Natural killer cell (primary cell): ENCODE measurements at places on chromosomes 2 and 18. TPM values are rescaled to one million over a fixed set of nuclear protein-coding genes. Genes with fewer than 3 reads are reported as not detected.
A peak's percentile ranks its signal among the peaks of the same experiment; 100 is the strongest.

GRCh38 chr2:112601754-112602153 is 17.3 kb downstream of the CHCHD5 start:
- no peak overlapping the region for H3K4me3 ChIP-seq
- peaks cover 10% of the 10 kb centered on the region for H3K4me1 ChIP-seq
- H3K27ac ChIP-seq: no peak overlapping the region
- no peaks in the 10 kb centered on the region for H3K27me3 ChIP-seq
- no peak for DNase-seq
- no peaks in the 10 kb centered on the region for H3K36me3 ChIP-seq

GRCh38 chr2:108928660-108929377 is 60.2 kb downstream of the EDAR start:
- H3K27ac ChIP-seq: no peak overlapping the region
- DNase-seq: no peak
- H3K4me3 ChIP-seq: no peak overlapping the region
- no peaks in the 10 kb centered on the region for H3K4me1 ChIP-seq

- no peak for DNase-seq
- peak overlapping the region; percentile 39 for H3K27ac ChIP-seq
- H3K4me3 ChIP-seq: no peak overlapping the region
- no peaks in the 10 kb centered on the region for H3K36me3 ChIP-seq
- H3K4me1 ChIP-seq: peaks cover 45% of the 10 kb centered on the region
These were observed 5.0 kb upstream of the DGKD start for GRCh38 chr2:233349005-233349998.

DNA sequence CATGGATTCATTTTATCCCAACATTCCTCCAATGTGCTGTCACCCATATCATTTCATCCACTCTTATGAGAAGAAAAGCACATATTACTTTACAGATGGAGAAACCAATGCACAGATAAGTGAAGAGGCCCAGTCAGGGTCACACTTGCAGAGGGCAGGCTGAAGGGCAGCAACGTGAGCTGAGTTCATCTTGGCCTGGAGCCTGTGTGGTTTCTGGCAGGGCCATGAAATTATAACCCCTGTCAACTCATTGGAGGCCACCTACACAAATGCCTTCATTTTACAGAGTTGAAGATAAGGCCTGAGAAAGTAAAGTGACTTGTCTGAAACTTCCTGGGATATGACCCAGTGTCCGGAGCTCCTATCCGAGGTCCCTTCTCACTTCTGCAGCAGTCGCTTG is 88.4 kb upstream of the NRP2 start:
- H3K4me3 ChIP-seq: no peak overlapping the region
- no peak overlapping the region for H3K27ac ChIP-seq
- no peaks in the 10 kb centered on the region for H3K27me3 ChIP-seq
- H3K36me3 ChIP-seq: no peaks in the 10 kb centered on the region

GRCh38 chr18:11052800-11053199 is 96.6 kb downstream of the PIEZO2 start:
- H3K27me3 ChIP-seq: no peaks in the 10 kb centered on the region
- no peak overlapping the region for H3K4me3 ChIP-seq
- H3K27ac ChIP-seq: no peak overlapping the region
- DNase-seq: no peak
- H3K36me3 ChIP-seq: no peaks in the 10 kb centered on the region
- no peaks in the 10 kb centered on the region for H3K4me1 ChIP-seq

DNA sequence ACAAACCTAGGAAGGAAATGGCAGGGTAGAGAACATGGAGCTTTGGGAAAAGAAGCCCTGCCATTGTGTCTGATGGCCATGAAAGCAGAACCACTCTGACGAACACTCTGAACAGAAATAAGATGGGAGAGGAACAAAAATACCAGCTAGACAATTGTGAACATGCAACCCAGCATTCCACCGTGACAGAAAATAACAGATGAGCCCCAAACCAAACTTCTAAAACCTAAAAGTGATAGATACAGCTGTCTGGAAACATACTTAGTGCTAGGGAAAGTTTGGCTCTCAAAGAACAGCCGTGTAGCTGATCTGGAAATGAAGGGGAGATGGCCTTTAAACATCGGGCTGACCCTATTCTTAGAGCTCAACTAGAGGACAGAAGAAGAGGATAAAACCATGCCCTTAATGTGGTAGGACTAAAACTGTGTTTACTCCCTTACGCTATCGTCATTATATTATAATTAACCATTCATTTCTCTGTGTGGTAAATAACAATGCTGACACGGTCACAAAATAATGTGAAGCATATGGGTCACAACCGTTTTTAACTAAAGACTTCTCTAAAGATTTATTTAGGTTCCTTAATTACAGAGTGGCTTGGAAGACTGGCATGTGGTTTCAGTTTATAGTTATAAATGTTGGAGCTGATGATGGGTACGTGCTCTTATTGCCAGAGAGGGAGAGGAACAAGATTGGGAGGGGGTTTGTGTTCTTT is 80.6 kb downstream of the MYO1B start:
- no peak for DNase-seq
- H3K4me1 ChIP-seq: peaks cover 6% of the 10 kb centered on the region
- no peaks in the 10 kb centered on the region for H3K36me3 ChIP-seq
- no peak overlapping the region for H3K27ac ChIP-seq

GRCh38 chr2:132766573-132766972 is 96.6 kb upstream of the LYPD1 start:
- no peaks in the 10 kb centered on the region for H3K4me1 ChIP-seq
- no peak for DNase-seq
- H3K27ac ChIP-seq: no peak overlapping the region
- no peaks in the 10 kb centered on the region for H3K27me3 ChIP-seq
- H3K4me3 ChIP-seq: no peak overlapping the region
- no peaks in the 10 kb centered on the region for H3K36me3 ChIP-seq

DNA sequence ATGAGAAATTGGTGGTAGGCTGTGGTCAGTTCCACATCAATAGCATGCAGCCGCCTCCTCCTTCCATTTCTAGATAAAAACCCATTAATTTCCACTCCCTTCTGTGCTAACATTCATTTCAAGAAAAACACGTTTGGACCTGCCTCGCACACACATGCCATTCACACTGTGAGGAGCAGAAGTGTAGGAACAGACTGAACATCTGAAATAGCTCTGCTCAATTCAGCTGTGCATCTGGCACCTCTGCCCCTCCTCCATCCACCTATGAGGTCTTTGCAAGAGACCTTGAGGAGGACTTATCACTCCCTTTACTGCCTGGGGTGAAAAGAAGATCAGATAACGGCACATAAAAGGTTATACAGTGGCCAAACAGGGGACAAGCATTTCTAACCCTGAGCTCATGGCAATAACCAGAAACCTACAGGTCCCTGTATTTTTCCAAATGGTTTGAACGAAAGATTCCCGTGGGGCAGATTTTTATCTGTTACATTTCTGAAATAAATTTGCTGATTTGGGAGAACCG is 30.8 kb upstream of the LRP2 start:
- DNase-seq: no peak
- H3K27me3 ChIP-seq: no peaks in the 10 kb centered on the region
- H3K4me1 ChIP-seq: no peaks in the 10 kb centered on the region
- H3K36me3 ChIP-seq: no peaks in the 10 kb centered on the region
- no peak overlapping the region for H3K27ac ChIP-seq

DNA sequence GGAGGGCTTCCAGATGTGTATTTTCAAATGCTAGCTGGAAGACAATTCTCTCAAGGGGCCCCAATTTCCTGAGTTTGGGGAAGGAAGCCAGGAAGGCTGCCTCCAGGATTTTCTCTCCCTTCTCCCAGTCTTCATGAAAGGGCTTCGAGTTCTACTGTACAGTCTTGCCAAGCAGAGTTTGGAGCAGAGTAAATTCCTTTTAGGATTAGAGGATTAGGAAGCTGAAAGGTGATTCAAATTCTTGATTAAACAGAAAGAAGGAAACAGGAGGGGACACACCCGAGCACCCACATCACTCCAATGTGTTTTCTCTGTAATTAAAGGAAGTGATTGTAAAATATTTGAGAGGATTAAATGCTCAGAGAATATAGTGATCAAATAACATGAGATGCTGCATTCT is 217.8 kb downstream of the SETBP1 start:
- peaks cover 3% of the 10 kb centered on the region for H3K4me1 ChIP-seq
- H3K36me3 ChIP-seq: no peaks in the 10 kb centered on the region
- no peak overlapping the region for H3K4me3 ChIP-seq
- no peaks in the 10 kb centered on the region for H3K27me3 ChIP-seq
- no peak for DNase-seq
- H3K27ac ChIP-seq: no peak overlapping the region

GRCh38 chr2:10350761-10351160 is 48.1 kb downstream of the HPCAL1 start:
- no peak overlapping the region for H3K27ac ChIP-seq
- H3K36me3 ChIP-seq: peaks cover 7% of the 10 kb centered on the region
- H3K4me3 ChIP-seq: no peak overlapping the region
- H3K27me3 ChIP-seq: no peaks in the 10 kb centered on the region

DNA sequence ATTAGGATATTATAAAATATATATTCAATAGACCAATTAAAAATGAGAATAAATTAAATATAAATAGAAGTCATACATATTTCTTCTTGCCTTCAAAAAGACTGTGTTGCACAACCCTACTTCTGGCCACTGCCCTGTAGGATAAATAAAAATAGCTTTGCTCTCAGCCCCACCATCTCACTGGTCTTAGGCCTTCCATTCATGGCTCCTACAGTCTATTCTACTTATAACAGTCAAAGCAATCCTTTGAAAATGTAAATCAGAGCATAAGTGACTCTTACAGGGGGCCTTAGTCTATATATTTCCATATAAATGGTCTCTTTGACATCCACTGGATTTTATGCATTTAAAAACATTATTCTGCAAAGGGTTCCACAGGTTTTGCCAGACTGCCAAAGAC is 72.9 kb downstream of the KLF7 start:
- no peak overlapping the region for H3K27ac ChIP-seq
- no peaks in the 10 kb centered on the region for H3K36me3 ChIP-seq
- no peak for DNase-seq
- H3K4me1 ChIP-seq: peaks cover 5% of the 10 kb centered on the region
- H3K27me3 ChIP-seq: no peaks in the 10 kb centered on the region
- H3K4me3 ChIP-seq: no peak overlapping the region

- DNase-seq: no peak
- peaks cover 3% of the 10 kb centered on the region for H3K4me1 ChIP-seq
- no peak overlapping the region for H3K27ac ChIP-seq
- no peak overlapping the region for H3K4me3 ChIP-seq
These were observed 520.9 kb upstream of the ID2 start for GRCh38 chr2:8160959-8161358.

DNA sequence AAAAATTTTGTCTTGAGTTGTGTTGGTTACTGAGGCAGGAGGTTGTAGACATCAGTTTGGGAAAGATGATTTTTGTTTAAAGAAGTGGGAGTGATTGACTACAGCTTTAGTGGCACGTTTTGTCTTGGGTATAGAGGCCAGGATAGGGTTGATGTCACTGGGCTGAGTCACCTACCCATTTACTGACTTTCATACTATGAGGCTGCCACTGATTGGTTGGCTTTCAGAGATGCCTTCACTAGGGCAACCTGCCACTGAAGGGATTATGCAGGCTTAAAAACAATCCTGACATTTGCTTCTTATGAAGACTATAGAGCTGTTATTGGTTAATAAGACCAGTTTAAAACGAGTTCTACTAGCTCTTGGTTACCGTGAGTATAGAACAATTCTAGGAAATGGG is 479.1 kb downstream of the SOX11 start:
- no peaks in the 10 kb centered on the region for H3K36me3 ChIP-seq
- no peak overlapping the region for H3K4me3 ChIP-seq
- no peaks in the 10 kb centered on the region for H3K27me3 ChIP-seq
- no peak overlapping the region for H3K27ac ChIP-seq

Gene C18orf32
- total RNA-seq: 23.9 TPM

Gene PDE1A
- total RNA-seq: not detected

Gene RHBDD1
- total RNA-seq: 47.7 TPM

Gene SEMA4C
- 65.8 TPM for total RNA-seq

Gene CYP26B1
- not detected for total RNA-seq

Gene CFAP221
- total RNA-seq: not detected

Gene GTF3C2
- 68.7 TPM for total RNA-seq
